ENCODE measurements at places on chromosomes 7 and 10.

DNA sequence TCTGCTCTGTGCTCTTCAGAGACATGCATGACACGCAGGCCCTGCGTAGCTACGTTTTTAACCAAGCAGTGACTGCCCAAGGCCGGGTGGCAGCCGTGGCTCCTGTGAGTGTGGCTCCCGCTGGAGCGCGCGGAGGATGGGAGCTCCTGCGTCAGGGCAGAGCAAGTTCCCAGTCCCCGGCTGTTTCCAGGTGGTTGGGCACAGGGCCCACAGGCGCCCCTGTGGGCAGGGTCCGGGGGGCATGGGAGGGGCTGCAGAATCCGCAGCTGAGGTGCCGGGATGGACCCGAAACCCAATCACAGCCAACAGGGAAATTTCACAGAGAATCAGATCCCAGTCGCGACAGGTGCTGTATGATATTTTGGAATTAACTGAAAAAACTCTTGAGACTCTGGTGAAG, 9.8 kb downstream of the NKX6-2 start:
- no peak for DNase-seq

DNA sequence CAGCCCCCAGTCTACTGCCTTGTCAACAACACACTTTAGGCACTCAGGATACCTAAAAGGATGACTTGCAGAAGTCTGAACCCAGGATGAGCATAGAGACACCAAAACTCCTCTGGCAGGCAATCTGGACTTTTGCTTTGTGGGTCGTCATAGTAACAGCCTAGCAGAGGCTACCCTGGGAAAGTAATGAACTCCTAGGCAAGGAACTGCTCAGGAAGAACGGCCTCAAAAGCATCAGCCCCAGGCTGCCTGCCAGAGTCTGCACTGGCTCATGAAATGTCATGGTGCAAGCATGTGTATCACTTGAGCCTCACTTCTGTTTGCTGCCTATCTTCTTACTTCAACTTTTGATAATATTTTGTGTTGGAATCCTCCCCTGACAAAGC, 715.1 kb downstream of the GRID1 start:
- no peak for DNase-seq

- DNase-seq: peak; percentile 64
Measured at GRCh38 chr7:100049441-100050291, at the start of gene ZSCAN21. Gene ZSCAN21 (plus strand): TSS chr7:100049774. CDS start chr7:100057007, 7,233 bp downstream.

- no peak for DNase-seq
Measured at GRCh38 chr10:122190176-122190943, 80.7 kb upstream of the BTBD16 start.

GRCh38 chr7:38189231-38189938, 11.3 kb downstream of the STARD3NL start:
- DNase-seq: no peak

DNA sequence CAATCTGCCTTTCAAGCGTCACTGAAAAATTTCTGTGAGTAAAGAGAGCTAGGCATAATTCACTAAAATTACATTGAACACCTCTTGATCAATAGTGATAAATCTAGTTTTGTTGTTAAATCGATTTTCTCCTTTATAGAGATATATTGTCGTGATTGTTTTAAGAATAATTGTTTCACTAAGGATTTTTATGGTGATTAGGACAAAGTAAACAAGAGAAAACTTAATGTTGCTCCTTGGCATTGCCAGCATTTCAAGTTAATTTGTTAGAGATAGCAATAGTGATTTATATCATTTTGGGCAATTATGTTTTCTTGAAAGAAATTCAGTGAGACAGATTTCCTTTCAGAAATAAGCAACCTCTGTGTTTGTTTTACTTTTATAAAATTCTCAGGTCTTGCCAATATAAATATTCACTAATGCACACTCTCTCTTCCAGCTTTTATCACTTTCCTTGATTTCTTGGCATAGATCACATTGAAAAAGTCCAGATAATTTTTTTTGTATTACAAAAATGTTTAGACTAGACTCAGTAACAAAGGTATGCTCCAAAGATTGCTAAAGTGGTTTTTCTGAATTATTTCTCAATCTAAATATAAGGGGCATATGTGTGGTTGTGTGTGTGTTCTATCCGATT, 538.7 kb downstream of the TFEC start:
- DNase-seq: no peak

GRCh38 chr10:72639441-72639873, 13.6 kb upstream of the MICU1 start:
- DNase-seq: no peak

GRCh38 chr10:118754229-118754555, 578 bp downstream of the CACUL1 start:
- DNase-seq: peak; percentile 2

- no peak for DNase-seq
Measured at GRCh38 chr7:5012985-5013384, 32.7 kb upstream of the RBAK start.

- DNase-seq: no peak
Measured at GRCh38 chr10:51217505-51217904, 143.2 kb downstream of the PRKG1 start.

DNA sequence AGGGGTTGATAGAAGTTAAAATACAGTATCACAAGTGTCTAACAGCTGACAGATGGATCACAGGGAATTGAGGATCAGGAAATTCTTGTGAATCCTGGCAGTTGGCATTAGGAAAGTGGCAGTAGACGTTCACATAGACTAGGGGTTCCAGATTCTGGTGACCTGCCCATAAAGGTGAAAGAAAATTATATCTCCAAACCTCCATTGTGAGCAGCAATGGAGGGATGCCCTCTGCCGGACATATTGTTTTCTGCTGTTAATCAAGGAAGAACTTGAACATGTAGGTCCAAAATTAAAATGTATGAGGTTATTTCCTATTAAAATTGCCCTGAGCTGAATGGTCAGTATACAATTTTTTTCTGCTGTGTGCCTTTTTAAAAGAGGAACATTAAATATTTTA, 5.1 kb downstream of the NME8 start:
- DNase-seq: no peak

DNA sequence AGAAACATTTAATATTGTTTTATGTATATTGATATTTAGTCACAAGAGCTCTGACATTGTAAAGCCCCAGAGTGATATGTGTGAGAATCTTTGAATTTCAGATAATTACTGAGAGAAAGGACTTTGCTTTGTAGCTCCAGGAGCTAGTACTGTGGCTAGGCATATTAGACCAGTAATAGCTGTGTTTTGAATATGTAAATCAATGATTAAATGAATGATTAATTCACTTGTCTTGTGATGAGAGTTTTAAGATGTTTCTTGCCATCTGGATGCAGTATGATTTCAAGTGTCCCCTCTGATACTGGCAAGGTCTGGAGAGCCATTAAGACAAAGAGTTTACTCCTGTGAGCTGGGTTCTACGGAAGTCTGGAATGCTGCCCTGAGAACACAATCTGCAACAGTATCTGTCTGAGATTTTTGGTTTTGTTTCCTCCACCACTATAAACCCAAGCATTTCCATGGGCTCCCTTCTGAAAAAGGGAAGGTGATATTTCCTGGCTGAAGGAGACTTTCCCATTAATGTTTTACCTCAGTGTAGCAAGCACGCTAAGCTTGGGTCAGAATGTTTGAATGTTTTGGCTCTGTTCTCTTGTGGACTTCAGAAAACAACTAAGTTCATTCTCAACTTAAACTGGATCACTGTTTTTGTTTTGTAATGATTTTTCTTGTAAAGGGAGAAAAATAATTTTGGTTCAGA, 61.3 kb upstream of the BICC1 start:
- DNase-seq: no peak

DNA sequence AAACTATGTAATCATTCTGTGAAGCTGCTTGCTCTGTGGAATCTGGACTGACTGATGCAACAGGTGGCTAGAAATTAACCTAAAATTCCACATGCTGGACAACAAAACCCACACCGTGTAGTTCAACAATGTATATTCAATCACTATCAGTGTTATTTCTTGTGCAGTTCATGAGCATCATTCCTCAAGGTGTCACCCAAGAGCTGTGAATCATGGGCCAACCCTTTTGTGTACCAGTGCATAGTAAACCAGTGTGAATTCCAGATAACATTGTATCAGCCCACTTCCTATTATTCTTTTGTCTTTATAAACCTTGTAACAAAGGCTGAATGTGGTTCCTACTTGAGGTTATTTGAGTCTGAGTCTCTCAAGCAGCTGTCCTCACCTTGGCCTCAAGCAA, 905.2 kb upstream of the ZNF722 start:
- DNase-seq: no peak

DNA sequence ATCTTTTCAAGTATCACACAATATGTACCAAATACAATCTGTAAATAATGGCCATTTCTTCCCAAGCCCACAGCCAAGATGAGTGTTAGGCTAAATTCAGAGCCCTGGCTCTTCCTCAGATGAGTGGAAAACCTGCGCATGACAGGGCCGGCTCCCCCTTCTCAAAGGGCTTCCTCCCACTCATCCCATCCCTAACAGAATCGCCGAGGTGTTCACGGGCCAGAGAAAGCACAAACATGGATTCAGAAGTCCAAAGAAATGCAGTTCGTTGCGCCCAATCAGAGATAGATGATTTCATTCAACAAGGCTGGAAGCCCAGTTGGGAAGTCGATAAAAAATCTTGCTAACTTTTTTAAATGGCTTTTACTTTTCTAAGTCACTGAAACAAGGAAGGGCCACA, 121.8 kb downstream of the UBE2H start:
- no peak for DNase-seq

GRCh38 chr10:108241166-108241565, 1076.7 kb upstream of the SORCS1 start:
- no peak for DNase-seq

DNA sequence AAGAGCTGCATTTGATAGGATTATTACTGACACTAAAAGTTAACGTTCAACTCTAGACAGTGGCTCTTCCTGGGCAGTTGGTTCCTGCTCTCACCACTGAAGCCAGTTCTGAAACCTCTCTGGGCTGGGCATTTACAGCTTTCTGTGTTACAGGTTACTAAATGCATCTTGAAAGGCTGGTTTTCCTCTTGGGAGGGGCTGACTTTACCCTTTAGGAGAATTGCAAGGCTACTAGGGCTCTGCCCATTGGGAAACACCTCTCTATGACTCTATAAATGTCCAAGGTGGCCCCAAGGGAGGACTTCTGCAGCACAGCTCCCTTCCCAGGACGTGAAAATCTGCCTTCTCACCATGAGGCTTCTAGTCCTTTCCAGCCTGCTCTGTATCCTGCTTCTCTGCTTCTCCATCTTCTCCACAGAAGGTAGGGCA, at the start of gene GPR15LG:
Gene GPR15LG, plus strand, starts transcription at position 301 of the 429 bp plus-strand sequence. Its CDS starts 51 bp downstream, at position 352.
- DNase-seq: no peak

DNA sequence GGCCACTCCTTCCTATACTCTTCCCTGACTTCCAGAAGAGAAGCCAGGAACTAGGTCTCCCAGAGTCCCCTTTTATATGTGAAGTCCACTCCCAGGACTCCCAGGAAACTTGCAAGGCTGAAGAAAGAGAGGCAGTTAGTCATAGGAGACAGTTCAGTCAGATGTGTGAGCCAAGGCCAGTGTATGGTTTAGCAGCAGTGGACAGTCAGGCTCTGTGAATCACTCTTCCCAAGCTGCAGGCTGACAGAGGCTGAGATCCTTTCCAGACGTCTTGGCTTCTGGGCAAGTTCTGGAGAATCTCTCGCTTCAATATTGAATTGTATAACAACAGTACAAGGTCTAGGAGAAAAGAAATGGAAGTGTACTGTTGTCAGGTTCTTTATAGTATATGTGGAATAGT, 26.9 kb downstream of the BLVRA start:
- DNase-seq: no peak

DNA sequence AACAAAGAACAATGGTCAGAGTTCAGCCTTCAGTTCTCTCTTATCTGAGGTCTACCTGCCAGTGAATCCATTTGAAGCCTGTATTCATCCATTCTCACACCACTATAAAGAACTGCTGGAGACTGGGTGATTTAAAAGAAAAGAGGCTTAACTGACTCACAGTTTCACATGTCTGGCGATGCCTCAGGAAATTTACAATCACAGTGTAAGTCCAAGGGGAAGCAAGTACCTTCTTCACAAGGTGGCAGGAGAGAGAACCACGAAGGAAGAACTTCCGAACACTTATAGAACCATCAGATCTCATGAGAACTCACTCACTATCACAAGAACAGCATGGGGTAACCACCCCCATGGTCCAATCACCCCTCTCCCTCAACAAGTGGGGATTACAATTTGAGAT, 33.0 kb upstream of the SLC25A13 start:
- no peak for DNase-seq

- no peak for DNase-seq
Measured at GRCh38 chr7:50792342-50793119, 9.8 kb upstream of the GRB10 start.

GRCh38 chr7:149063476-149063875, 27.0 kb downstream of the ZNF786 start:
- no peak for DNase-seq

DNA sequence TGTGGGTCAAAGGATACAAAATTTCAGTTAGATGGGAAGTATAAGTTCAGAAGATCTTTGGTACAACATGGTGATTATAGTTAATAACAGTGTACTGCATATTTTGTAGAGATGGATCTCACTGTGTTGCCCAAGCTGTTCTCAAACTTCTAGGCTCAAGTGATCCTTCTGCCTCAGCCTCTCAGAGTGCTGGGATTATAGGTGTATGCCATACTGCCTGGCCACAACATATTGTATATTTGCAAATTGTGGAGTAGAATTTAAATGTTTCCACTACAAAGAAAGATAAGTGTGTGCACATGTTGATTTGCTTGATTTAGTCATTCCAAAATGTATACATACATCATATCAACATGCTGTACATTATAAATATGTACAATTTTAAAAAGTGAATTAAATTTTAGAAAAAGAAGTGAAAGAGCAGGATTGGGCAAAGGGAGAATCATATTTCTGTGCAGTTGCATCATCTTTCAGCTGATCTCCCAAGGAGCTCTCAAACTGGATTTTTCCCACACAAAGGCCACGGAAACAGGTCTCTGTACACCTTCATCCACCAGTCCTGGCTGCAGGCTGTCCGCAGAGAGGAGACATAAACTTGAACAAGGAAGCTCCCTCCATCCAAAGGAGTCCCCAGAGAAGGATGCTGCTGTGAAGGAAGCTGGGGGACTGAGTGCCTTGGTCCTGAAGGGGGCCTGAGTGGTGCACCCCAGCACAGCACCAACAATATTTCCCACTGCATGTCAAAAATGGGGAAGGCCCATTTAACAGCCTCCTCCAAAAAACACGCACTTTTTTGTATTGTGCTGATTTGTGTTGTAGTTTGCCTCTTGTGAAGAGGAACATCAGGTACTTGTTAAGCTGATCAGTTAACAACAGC, 217.1 kb upstream of the GHITM start:
- no peak for DNase-seq

GRCh38 chr7:139741239-139741638, 36.6 kb downstream of the HIPK2 start:
- no peak for DNase-seq

Measured in T-helper 22 cell (primary cell).